ENCODE measurements at places on chromosomes 3 and 15.
A peak's percentile ranks its signal among the peaks of the same experiment; 100 is the strongest.

DNA sequence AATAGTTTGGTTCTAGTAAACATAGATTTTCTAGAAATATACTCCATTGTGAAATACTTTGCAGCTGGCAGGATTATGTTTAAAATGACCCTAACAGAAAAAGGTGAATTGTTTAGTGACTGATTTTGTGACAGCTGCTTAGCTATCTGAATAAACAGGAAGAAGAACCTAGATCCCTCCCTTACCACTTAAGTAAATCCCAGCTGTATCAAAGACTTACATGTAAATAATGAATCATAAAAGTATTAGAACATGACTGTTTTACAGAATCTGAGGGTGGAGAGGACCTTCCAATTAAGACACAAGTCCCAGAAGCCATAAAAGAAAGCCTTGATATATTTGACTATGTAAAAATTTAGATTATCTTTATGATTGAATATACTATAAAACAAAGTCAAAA lies 15.9 kb downstream of the SLC49A4 start:
- DNase-seq: no peak

GRCh38 chr3:49630784-49631183 lies 43.4 kb upstream of the APEH start:
- DNase-seq: no peak

DNA sequence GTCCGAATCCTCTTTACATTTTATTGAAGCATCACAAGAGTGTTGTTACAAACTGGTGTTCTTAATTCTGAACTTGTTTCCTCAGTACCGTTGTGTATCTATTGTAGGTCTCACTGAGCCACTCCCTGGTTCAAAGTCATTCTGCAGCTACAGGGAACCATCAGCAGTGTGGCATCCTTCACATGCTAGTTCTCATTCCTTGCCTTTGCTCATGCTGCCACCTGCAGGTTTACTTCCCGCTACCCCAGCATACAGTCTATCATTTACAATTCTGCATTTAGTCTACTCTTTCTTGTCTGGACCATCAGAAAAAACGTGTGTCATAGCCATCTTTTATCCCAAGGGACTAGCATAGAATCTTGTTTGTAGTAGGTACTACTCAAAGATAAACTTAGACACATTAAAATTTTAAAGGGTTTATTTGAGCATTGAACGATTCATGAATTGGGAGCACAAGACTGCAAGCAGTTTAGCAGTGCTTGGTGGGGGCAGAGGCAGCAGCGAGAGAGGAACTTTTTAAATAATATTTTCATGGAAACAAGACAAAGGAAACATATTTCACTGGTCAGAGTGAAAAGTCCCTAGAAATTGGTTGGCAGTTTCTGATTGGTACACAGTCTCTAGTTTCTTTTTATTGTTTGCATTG lies 402.1 kb downstream of the CADM2 start:
- DNase-seq: peak; percentile 3

- no peak for DNase-seq
These were observed 27.4 kb upstream of the CD47 start for GRCh38 chr3:108118038-108118768.

DNA sequence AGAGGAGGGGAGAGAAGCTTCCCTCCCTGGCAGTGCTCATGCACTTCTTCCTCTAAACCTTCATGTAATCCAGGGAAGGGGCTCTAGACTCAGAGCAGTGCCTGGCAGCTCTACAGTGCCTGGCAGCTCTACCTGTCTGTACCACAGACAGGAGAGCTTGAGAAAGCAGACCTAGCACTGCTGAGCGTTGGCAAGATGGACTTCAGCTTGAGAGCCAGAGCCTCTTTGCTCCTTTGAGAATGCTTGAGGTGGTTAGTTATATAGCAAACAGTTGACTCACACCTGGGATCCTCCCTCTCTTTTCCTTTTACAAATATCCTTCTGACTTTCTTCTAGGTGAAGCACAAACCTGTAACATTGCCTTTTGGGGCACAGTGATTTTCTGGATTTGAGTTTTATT lies 20.9 kb downstream of the FBXO22 start:
- DNase-seq: no peak

GRCh38 chr15:85623315-85624049 lies 171.2 kb downstream of the KLHL25 start:
- DNase-seq: no peak

DNA sequence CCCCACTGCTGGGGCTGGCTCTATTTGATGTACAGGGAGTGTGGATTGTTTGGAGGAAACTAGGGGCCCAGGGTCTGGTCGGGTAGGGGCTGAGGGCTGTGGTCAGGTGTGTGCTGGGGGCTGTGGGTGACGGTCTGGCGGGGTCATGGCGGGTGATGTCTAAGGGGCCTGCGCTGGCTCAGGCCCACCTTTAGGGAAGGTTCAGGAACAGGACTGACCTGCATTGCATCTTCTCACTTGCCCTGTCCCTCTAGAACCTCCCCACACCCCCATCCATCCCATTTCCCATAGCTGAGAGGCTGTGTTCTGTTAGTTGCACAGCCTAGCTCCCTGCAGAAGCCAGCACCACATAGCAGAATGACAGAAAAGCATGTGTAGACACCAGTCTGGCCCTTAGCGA lies 39.1 kb downstream of the SCN5A start:
- no peak for DNase-seq

DNA sequence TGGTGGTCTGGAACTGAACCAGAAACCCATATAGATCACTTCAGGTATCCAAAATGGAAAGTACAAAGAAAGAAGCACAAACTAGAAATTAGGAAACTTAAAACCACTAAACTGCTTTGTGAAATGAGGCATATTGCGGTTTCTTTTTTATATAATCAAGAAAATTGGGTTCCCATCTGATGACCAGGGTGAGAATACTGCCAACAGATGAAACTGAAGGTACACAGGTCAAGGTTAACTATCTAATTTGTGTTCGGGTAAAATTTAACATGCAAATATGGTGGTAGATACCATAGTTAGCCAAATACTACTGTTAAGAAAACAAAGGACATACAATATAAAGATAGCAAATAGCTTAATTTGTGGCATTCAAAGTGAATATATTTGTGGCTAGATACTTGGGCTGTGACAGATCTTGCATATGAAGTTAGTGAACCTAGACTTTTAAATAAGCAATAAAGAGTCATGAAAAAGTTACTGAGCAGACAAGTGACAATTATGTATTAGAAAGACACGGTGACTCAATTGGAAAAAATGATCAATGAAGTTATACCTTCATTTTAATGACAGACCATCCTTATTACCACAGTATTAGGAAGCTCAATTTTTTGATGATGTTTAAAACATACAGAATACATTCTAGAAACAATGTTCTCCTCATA lies 127.4 kb downstream of the NR2E3 start:
- no peak for DNase-seq

- DNase-seq: no peak
These were observed at the start of gene UBE2E1 for GRCh38 chr3:23805633-23806533. Gene UBE2E1, plus strand, starts transcription at chr3:23805955. Its CDS starts 1,315 bp downstream, at chr3:23807270.

- no peak for DNase-seq
These were observed 16.9 kb upstream of the FSIP1 start for GRCh38 chr15:39799552-39800011.

GRCh38 chr3:24550588-24550987 lies 55.9 kb upstream of the THRB start:
- no peak for DNase-seq

DNA sequence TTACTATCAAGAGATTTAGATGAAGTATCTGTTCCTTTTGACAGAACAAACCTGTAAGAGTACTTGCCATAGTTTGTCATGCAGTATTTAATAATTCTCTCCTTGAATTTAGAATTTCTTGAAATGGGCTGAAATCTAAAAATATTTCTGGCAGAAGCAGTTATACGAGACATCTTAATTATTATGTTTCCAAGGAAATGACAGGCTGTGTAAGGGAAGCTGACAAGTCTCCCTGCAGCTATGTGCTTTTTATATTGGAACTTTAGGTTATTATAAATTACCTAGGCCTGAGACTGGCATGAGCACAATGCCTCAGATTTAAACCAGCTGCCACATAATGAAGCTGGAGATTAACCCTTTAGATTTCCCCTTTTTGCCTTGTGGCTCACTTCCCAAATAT lies 365.0 kb upstream of the EPHA6 start:
- DNase-seq: no peak

- no peak for DNase-seq
These were observed 19.3 kb upstream of the PRR23E start for GRCh38 chr3:127173516-127174166.

- DNase-seq: no peak
These were observed 692.9 kb downstream of the ZPLD1 start for GRCh38 chr3:103127737-103128136.

DNA sequence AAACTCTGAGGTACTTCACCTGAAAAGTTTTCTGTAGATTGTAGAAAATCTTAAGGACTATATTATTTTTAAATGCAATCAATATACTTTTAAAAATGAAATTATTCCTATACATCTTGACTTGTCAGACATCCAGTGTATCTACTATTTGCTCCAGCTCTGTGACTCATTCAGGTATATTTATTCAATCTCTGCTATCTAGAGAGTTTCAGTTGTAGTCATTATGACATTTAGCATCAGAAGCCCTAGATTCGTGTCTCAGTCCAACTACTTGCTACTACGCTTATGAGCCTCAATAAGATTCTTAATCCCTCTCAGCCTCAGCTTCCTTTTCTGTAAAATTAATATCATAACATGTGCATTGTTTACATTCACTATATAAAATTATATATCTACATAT lies 22.3 kb upstream of the EIF1B start:
- DNase-seq: no peak

DNA sequence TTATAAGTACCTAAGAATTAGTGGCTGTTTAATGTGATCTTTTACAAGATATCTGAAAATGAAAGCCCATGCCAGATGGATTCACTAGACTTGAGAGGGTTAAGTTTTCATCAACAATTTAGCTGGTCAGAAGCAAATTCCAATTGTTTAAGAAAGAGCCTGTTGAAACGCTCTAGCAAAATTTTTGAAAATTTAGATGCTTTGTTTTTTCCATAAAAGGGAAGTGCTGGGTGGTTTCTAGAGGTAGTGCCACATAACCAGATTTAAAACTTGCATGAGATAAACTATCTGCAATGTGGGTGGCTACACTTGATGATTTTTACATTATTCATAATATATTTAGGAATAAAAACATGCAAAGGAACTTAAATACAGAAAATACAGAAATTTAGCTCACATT lies 48.5 kb upstream of the SKIL start:
- DNase-seq: peak; percentile 14

GRCh38 chr3:88957711-88958439 lies 149.5 kb upstream of the EPHA3 start:
- no peak for DNase-seq

DNA sequence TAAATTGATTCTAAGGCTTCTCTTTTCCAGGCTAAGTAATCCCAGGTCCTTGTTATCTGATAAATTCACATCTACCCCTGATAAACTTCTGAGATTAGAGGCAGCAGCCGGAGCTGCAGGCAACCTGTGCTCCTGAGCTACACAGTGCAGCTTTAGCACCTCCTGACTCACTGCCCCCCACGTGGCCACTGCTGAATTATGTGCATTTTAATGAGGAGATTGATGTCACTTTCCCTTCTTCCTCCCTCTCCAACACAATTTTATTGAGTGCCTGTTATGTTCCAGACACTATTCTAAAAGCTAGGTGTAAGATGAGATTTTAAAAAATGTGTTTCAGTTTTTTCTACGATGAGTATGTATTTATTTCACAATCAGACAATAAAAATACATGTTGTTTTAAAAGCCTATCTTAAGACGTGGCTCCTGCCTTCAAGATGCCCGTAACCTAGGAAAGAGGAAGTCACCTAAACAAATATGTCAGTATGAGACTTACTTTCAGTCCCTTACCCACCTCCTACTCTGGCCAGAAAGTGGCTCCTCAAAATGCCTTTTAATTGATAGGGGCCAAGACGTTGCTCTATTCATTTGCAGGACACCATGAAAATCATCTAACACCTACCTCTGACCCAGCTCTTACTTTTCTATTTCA lies 161.5 kb upstream of the PFN2 start:
- peak; percentile 32 for DNase-seq

- no peak for DNase-seq
These were observed 159.8 kb downstream of the CGGBP1 start for GRCh38 chr3:87898971-87899370.

DNA sequence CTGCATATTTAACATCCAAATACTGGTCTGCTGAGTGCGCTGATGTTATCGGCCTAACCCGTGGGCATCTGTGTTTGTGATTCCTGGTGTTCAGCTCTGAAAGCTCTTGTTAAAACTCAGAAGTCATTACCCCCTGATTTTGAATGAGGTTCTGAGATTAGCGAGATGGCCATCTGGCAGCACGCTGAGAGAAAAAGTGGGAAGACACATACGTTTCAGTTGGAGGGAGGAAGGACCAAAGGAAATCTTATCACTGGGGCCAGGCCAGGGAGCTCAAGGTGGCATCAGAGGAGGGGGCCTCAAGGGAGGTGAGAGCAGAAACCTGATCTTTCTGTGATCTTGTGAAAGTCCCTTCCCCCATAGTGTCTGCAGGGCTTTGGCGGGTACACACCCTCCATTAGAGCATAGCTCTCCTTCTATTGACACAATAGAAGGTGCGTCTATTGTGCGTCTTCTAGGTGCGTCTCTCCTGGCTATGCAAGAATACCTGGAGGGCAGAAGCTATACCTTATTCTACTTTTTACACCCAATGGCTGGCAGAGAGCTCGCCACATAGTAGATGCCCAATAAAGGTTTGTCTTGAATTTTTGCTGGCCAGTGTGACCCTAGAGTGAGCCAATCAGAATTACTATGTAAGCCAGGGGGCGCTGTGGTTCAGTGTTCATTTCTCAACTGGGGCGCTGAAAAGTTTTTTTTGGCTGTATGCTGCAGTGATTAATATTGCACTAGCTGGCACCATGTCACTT lies 182.4 kb downstream of the SHQ1 start:
- DNase-seq: peak; percentile 85

DNA sequence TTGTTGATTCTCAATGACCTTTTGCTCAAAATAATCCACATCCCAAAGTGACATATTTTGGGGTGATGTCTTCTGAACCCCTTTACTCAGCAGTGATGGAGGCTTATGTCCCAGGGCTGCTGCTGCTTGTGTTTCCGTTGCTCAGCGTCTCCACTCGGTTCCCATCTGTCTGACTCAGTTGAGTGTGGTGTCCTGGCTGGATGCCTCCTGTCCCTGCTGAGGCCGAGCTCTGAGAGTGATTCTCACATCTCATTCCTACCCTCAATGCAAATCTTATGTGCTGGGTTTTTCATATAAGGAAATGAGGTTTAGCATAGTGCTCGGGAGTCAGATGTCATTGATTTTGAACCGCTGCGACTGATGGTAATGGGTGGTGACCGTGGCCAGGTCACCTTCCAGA lies 247.4 kb downstream of the GABRG3 start:
- no peak for DNase-seq

- no peak for DNase-seq
These were observed 30.4 kb upstream of the WDR72 start for GRCh38 chr15:53789654-53790375.

DNA sequence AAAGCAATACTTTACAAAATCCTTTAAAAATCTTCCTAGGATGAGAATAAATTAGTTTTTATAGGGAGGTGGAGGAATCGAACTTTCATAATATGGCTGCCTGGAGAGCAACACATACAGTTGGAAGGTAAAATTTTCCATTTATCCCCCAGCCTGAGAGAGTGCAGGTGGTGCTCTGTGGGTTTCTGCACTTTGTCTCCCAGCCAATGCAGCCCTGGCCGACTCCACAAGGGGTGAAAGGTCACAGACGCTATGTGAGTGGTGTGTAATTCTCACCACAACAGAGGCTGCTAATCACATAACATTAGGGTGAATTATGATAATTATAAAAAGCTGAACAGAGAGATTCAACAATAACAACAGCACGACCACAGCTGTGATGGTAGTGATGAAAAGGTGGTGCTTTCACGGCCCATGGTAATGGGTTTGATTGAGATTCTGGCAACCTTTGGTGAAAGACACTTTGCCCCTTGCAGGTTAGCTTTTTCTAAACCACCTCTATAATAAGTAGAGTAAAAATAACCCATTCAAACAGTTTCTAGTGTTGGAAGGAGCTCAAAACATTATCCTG lies 30.1 kb upstream of the NANOGP8 start:
- DNase-seq: no peak

All from DMS 273 treated with DMSO at 0.1 percent for 48 hours (cell line).